ENCODE measurements at places on chromosomes 7 and 10. TPM values are rescaled to one million over a fixed set of nuclear protein-coding genes. Genes with fewer than 3 reads are reported as not detected.

The CYP3A7 gene
- 0.19 TPM for total RNA-seq

DNA sequence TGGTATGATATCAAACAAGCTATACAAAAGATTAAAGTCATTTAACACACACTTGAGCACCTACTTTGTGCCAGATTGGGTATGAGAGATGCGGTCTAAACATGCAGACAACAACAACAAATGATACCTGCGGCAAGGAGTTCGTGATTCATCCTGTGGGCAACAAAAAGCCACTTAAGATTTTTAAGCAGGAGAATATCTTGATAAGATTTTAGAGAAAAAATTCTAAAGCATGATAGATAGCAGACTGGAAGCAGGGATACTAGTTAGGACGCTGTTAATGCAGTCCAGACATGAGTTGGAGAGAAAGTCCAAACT lies 1.6 kb upstream of the KBTBD2 start:
- DNase-seq = no peak

- no peak for DNase-seq
Observed at GRCh38 chr7:134554417-134554966, 5.6 kb downstream of the AKR1B15 start.

GRCh38 chr10:132787495-132788179 lies 1.7 kb upstream of the NKX6-2 start:
- no peak for DNase-seq

- no peak for DNase-seq
Observed at GRCh38 chr7:51965454-51965853, 648.8 kb upstream of the COBL start.

GRCh38 chr7:157977306-157977705 lies 610.3 kb downstream of the PTPRN2 start:
- no peak for DNase-seq

GRCh38 chr7:91789086-91789485 lies 91.4 kb downstream of the MTERF1 start:
- DNase-seq = no peak

- no peak for DNase-seq
Observed at GRCh38 chr10:17216217-17216900, 11.7 kb upstream of the VIM start.

DNA sequence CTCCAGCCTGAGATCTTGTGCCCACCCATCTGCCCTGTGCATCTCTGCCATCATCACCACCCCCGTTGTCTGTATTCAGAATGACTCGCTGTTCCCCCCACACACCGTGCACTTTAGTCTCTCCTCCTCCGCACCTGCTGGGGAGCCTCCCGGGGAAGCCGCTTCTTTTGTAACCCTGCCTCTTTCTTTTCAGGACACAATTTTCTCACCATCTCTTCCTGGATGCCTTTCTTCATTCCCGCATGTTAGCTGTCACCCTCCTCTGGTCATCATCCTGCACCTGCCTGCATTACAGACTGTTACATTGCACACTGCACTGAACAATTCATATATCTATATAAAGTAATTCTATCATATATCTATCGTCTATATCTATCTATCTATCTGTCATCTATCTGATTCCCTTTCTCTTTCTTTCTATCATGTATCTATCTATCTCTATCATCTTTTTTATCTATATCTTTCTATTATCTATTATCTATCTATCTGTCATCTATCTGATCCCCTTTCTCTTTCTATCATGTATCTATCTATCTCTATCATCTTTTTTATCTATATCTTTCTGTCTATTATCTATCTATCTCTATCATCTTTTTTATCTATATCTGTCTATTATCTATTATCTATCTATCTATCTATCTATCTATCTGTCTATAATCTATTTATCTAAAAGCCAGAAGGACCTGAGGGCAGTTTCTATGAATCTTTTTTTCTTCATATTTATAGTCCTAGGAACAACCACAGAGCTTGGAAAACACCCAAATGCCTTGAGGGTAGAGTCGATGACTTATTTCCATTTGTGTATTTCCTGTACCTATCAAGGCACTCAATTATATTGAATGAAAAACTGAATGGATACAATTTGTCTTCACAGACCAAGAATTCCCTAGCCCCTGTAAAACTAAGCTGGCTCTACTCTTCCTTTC lies 642.5 kb downstream of the ACTR3B start:
- DNase-seq = no peak

DNA sequence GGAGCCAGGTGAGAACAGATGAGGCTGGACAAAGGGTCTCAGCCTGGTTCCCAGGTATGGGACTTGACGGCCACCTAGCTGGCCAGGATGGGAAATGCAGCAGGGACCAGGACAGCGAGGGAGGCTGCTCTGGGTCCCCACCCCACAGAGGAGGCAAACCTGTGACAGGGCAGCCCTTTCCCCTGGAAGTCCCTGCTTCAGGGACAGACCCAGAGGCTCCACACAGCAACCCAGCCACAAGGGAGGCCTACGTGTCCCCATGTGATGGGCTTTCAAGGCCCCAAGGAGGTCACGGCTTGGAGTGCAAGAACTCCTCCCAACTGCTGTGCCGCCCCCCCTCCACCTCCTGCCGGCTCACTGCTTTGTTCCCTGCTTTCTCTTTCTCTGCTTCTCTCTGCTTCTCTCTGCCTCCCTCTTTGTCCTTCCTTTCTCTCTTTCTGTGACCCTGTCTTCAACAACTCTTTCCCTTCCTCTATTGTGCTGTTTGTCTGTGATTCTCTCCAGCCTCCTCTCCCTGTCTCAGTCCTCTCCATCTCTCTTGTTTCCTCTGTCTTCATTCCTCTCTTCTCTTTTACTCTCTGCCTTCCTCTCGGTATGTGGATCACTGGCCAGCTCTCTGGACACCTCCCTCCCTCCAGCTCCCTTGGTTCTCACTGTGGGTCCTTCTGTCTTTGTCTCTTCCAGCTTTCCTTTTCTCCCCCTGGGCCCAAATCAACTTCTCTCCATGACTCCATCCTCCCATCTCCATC lies 9.6 kb upstream of the EIF5AL1 start:
- peak; percentile 61 for DNase-seq

GRCh38 chr10:11439523-11440053 lies 171.9 kb downstream of the USP6NL start:
- DNase-seq = no peak

The ARHGAP22 gene
- total RNA-seq = 1.1 TPM

All from pancreas (tissue), 10 donors.